ENCODE measurements at places on chromosomes 2 and 18.

DNA sequence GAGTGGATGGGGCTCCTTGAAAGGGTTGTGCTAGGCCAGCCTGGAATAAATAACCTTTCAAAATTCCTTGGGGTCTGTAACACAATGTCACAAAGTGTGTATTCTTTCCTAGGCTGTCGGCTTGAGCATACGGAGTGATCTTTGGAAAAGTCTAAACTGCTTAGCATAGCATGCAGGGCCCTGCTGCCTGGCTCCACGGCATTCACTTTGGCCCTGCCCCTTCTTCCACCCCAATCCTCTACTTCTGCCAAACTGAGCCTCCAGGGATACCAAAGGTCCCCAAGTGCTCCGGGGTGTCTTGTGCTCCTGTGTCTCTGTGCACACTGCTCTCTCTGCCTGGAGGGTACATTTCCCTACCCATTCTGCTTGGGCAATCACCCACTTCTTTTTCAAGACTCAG is 196.1 kb downstream of the LTBP1 start:
- DNase-seq: no peak

GRCh38 chr2:109029490-109030201 is 40.6 kb upstream of the EDAR start:
- DNase-seq: no peak

DNA sequence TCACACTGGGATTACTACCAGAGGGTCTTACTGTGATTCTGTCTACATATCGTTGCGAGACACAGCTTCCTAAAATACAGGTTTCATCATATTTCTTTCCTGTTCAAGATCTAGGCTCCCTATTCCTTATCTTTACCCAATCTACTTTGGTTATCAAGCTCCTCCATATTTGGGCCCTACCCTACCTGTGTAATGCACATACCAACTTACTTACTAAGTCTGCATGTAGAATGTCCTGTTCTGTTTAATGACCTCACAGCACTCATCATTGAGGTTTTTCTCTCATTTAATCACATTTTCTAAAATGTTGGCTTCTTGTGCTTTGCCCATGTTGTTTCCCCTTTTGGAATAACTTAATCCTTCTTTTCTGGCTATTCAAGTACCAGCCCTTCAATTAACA is 551.1 kb downstream of the ZEB2 start:
- no peak for DNase-seq

- no peak for DNase-seq
These were observed 456.5 kb upstream of the SOX11 start for GRCh38 chr2:5235701-5236100.

- DNase-seq: no peak
These were observed 65.4 kb downstream of the SATB2 start for GRCh38 chr2:199392363-199392762.

- no peak for DNase-seq
These were observed 7.1 kb upstream of the NAPG start for GRCh38 chr18:10518595-10519255.

GRCh38 chr18:12990123-12990475 is 1.1 kb upstream of the CEP192 start:
- no peak for DNase-seq

GRCh38 chr18:30679285-30679930 is 363.1 kb downstream of the DSC3 start:
- DNase-seq: no peak

GRCh38 chr2:221802089-221802488 is 230.0 kb upstream of the EPHA4 start:
- DNase-seq: no peak

- no peak for DNase-seq
These were observed 106.3 kb downstream of the MSH2 start for GRCh38 chr2:47509250-47509649.

- no peak for DNase-seq
These were observed 100.6 kb downstream of the NRP2 start for GRCh38 chr2:205782941-205783340.

DNA sequence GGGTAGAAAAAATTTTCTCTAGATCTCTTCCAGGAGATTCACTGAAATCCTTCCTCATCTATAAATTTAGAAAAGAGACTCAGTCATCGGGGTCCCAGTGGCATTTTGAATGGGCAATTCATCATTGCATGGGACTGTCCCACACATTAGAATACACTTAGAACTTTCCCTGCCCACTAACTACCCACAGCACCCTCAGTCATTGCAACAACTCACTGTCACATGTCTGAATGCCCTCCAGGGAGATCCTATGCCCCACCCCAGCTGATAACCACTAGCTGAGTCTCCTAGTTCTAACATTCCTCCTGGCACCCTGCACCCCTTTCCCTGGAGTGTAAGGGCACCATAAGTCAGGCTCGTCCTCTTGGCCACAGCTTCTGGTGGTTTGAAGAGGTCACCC is 89.6 kb downstream of the INSIG2 start:
- DNase-seq: no peak

DNA sequence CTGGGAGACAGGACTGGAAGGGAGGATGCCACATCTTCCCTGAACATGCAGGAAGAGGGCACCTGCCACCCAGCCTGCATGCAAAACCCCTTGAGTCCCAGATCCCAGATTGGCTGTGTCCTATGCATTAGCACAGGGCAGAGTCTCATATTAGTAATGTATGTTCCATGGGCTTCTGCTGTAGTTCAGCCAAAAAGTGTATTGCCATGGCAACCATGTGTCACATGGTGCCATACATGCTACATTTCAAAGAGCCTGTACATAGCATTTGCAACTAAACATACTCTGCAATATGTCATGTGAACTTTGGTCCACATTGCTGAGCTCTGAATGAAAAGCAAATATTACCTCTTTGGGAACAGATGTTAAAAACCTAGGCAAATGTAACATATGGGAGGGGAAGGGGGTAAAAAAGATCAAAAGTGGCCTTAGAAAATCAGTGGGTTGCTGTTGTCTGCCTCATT is 78.4 kb downstream of the DPP4 start:
- DNase-seq: no peak

DNA sequence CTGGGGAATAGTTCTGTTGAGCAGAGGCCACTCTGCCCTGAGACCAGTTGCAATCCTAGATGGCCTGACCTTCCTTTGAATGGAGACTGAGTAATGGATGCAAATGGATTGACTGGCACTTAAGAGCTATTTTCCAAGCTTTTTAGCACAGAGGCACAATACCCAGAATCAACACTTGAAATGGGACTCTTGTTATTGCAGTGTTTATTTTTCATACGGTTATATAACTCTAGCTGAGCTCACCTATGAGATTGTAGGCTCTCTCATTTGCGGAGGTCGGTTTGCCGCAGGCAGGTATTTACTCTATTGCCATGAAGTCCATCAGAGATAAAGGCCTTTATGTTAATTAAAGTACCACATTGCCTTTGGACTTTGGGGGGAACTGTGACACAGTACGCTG is 422.3 kb upstream of the CELF4 start:
- no peak for DNase-seq

All from non-pigmented ciliary epithelial cell (primary cell).